NCI-H2107 (cell line): ENCODE measurements at places on chromosomes 13 and 19.

DNA sequence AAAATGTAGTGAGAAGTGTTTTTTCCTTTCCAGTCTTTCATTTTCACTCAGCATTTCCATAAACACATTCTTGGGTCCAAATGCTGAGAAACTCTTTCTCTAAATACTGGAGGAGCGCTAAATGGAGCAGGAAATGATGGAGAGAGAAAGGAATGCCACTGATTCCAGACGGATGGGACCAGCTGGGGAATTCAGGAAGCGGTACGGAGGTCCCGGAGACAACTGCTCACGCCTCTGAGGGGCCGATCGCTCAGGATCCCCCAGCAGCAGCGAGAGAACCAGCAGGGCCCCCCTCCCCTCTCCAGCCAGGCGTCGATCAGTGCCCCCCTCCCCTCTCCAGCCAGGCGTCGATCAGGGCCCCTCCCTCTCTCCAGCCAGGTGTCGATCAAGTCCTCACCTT, 13.2 kb downstream of the RASA3 start:
- DNase-seq, result no peak

DNA sequence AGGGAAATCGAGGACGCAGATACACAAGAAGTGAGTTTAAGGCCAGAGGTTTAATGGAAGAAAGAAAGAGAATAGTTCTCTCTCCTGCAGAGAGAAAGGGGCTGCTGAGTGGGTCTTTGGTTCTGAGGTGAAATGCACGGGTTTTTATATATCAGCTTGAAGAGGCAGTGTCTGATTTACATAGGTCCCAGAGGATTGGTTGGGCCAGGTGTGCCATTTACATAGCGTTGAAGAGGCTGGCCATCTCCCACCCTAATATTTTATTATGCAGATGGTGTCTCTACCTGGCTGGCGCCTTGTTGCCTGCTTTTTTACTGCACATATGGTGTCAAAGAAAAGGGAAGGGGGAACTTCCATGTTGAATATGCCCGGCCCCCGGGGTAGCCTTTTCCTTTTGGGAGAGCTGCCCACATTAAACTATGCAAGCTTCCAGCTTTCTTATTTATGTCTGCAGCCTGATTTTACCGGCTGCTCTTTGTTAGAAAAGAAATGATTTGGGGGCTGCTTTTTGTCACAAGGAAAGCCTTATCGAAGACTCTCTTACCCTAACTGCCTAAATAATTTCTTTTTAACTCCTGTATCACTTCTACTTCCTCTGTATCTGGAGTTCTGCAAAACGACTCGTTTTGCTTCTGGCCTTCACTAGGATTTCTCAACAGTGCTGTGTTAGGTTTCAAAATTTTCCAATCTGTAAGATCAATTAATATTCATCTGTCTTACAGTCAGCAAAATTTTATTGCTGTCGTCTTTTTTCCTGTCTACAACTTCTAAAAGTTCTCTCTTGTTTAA, 268.5 kb downstream of the B3GLCT start:
- DNase-seq, result no peak

DNA sequence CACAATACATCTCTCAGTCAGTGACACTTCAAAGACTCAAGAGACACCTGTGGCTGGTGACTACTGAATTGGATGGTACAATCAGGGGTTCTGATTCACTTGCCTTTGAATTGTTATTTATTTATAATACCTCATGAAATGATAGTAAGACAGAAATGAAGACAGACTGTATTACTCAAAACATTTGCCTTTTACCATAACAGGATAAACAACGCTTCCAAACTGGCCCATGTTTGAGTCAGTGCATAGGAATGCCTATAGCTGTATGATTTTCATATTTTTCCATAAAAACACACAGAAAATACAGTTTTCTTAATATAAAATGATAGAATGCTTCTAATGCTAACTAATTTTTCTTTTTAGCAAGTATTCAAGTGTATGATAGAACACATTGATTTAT, 59.5 kb upstream of the FGF14 start:
- DNase-seq, result no peak

- DNase-seq, result no peak
Observed at GRCh38 chr13:95367309-95367843, 66.1 kb upstream of the ABCC4 start.

GRCh38 chr13:52345048-52345447, 60.9 kb downstream of the THSD1 start:
- DNase-seq, result no peak

- no peak for DNase-seq
Observed at GRCh38 chr13:73450583-73450982, 391.8 kb downstream of the KLF5 start.

GRCh38 chr19:14408491-14409145, 10.5 kb downstream of the DDX39A start:
- no peak for DNase-seq

GRCh38 chr19:11025445-11025844, 63.8 kb upstream of the LDLR start:
- no peak for DNase-seq

GRCh38 chr13:22061806-22062391, 391.0 kb downstream of the FGF9 start:
- DNase-seq, result no peak

GRCh38 chr19:2774953-2775555, 8.0 kb downstream of the SGTA start:
- no peak for DNase-seq

GRCh38 chr13:47092202-47092601, 195.3 kb upstream of the HTR2A start:
- DNase-seq, result no peak

GRCh38 chr13:36259361-36260137, 38.1 kb downstream of the CCDC169 start:
- DNase-seq, result no peak

- no peak for DNase-seq
Observed at GRCh38 chr19:34173193-34173956, 1.1 kb downstream of the LSM14A start.

- DNase-seq, result no peak
Observed at GRCh38 chr13:37621811-37622361, 23.3 kb upstream of the POSTN start.

DNA sequence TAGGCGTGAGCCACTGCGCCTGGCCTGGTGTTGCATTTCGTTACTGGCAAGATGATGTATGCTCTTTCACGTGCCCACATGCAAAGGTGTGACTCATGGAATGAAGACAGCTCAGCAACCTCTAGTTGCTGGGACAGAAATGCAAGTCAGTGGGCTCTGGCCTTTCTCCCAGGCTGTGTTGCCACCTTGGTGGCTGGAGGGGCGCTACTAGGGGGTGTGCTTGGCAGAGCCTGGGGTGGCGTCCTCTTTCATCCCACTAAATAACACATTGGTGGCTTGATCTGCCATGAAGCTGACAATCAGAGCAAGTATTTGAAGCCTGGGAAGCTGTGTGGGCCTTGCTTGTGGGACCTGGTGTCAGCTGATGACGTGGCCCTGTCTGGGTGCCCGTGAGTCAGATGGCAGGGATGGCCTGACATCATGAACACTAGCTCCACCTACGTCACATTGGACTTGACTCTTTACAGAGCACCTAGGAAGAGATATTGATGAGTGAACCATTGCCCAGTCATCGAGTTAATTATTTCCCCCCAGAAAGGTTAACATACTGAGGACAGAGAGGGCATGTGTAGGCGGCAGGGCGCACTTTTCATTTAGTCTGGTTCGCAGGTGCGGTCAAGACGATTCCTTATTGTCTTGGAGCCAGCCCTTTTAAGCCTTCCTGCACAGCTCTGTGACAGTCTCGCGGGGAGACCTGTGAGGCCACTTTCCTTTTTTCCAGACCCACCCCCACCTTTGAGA, 154.2 kb downstream of the TM9SF2 start:
- no peak for DNase-seq

- no peak for DNase-seq
Observed at GRCh38 chr13:69641773-69642172, 465.9 kb upstream of the ATXN8OS start.

- DNase-seq, result peak; percentile 64
Observed at GRCh38 chr19:23116802-23117571, at the start of gene ZNF730. Gene ZNF730, plus strand, starts transcription at chr19:23117025. Its CDS starts 149 bp downstream, at chr19:23117174.

GRCh38 chr13:111247552-111247951, 72.9 kb upstream of the TEX29 start:
- DNase-seq, result no peak

GRCh38 chr19:3672993-3673392, 27.3 kb downstream of the PIP5K1C start:
- DNase-seq, result no peak

GRCh38 chr13:94061301-94061700, 418.2 kb downstream of the DCT start:
- no peak for DNase-seq

GRCh38 chr19:33410915-33411401, 37.4 kb downstream of the CEBPG start:
- DNase-seq, result no peak

DNA sequence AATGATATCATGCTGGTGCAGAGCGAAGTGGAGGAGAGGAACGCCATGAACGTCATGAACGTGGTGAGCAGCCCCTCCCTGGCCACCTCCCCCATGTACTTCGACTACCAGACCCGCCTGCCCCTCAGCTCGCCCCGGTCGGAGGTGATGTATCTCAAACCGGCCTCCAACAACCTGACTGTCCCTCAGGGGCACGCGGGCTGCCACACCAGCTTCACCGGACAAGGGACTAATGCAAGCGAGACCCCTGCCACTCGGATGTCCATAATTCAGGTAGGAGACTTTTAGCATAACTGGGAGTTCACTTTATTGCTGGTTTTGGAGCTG, 3.3 kb downstream of the PCDH17 start:
- no peak for DNase-seq

- no peak for DNase-seq
Observed at GRCh38 chr13:28620011-28620830, 38.7 kb upstream of the POMP start.

- no peak for DNase-seq
Observed at GRCh38 chr13:104784891-104785290, 1718.7 kb upstream of the SLC10A2 start.

GRCh38 chr13:91347996-91348905, 764 bp downstream of the MIR17HG start:
- DNase-seq, result no peak

GRCh38 chr13:73800011-73800410, 334.2 kb downstream of the KLF12 start:
- no peak for DNase-seq

- DNase-seq, result no peak
Observed at GRCh38 chr13:110984381-110984780, 69.5 kb upstream of the ANKRD10 start.

DNA sequence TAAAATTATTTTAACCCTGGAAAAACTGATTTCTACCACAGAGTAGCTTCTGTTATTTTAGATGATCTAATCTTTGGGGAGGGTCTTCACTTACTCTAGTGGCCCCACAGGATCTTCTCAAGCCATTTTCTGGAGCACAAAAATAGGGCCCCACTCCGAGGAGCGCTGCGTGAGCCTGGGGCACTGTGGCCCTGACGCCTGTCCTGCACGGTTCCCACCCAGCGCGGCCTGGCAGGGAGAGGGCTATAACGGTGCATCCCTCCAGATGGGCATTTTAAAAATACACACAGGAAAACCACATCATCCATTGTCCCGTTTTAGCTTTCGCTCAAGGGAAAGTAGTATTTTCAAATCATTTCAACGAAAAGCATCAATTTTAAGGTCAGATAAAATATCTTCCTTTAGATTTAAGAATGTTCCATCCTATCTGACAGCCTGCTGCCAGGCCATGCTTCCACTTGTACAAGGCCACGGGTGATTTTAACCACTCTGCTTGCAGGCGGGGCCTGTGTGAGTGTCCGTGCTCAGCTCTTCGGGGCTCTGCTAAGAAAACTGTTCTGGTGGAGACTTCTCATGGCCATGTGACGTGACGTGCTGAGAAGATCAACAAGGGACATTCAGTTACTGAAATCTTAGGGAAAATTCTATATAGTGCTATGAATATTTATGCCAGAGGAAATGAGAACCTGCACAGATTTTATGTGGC, 683.8 kb upstream of the SGCG start:
- no peak for DNase-seq

- DNase-seq, result no peak
Observed at GRCh38 chr19:17718550-17718946, 732 bp upstream of the MAP1S start.

- DNase-seq, result no peak
Observed at GRCh38 chr13:89695343-89696257, 1651.9 kb upstream of the MIR17HG start.

DNA sequence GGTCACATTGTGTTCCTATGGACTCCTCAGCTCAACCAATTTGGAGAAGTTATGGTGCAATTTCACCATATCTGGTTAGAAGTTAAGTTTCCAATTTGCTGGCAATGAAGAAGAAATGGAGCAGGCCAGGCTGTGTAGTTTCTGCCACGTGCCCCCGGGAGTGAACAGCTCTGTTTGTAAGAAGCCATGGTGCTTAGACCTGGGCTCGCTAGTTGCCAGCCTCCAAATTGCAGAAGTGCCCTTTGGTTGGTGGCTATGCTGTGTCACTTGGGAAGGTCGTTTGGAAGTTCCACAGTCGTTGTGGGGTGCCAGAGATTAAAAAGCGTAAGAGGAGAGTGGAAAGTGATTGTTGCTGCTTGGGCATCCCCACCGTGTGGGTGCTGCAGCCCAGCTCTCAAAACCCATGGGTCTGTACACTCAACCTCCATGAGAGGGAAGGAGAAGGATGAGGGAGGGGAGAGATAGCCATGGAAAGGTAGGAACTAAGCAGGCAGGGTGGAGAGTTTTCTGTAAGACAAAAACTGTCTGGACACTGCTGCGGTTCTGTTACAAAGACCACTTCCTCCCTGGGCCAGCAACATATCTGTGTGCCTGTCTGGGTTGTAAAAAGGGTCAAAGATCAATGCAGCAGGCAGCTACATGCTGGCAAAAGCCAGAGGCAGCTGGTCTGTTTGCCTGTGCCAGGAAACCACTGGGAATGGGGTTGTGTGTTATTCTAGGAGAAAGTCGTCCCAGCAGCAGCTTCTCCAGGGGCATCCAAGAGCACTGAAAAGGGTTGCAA, 10.8 kb downstream of the ALOX5AP start:
- DNase-seq, result no peak

DNA sequence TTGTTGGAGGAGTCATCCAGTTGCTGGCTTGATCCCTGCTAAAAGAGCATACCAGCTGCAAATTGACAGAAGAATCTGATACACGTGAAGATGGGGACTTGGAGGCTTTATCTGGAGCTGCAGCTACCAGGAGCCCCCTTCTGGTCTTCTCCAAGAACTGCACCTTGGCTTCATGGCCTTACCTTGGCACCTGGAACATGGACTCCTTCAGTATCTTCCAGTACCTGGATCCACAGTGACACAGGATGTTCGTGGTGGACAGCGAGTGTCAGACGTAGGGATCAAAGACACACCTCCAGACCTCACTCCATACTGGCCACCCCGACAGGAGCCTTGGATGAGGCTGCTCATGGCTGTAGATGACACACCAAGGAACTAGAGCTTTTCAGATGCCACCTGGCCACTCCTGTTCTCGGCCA, 9.9 kb upstream of the ACSBG2 start:
- DNase-seq, result no peak
